WTC11 (cell line): ENCODE measurements at places on chromosomes 6 and 20. TPM values are rescaled to one million over a fixed set of nuclear protein-coding genes. Genes with fewer than 3 reads are reported as not detected.

ULBP3 gene
- 4.0 to 6.0 TPM (median 5.6 TPM) in 3 replicates for total RNA-seq

PI16 gene
- 0.09 to 0.17 TPM in 2 of 3 replicates, not detected in the other for total RNA-seq

PSMB8 gene
- total RNA-seq: 13.8 to 22.0 TPM (median 19.4 TPM) in 3 replicates

CST2 gene
- total RNA-seq: not detected in 3 replicates

SLC22A23 gene
- 33.6 to 38.2 TPM (median 33.8 TPM) in 3 replicates for total RNA-seq

KCNS1 gene
- total RNA-seq: 1.2 to 2.1 TPM (median 2.1 TPM) in 3 replicates

SCRT2 gene
- total RNA-seq: 0.14 to 0.20 TPM (median 0.16 TPM) in 3 replicates

SRSF12 gene
- total RNA-seq: 3.8 to 4.0 TPM (median 3.8 TPM) in 3 replicates

HLA-DPB1 gene
- total RNA-seq: 18.0 to 23.9 TPM (median 21.3 TPM) in 3 replicates

GATA5 gene
- 1.4 to 2.3 TPM (median 1.6 TPM) in 3 replicates for total RNA-seq

OR2J3 gene
- 0.30 TPM in 1 of 3 replicates, not detected in the others for total RNA-seq

ZSCAN23 gene
- 8.7 to 9.3 TPM (median 9.0 TPM) in 3 replicates for total RNA-seq

FAM209B gene
- 0.64 to 1.7 TPM (median 0.68 TPM) in 3 replicates for total RNA-seq

MRPL18 gene
- total RNA-seq: 81.8 to 95.2 TPM (median 83.0 TPM) in 3 replicates

UQCC2 gene
- 65.8 to 105 TPM (median 95.3 TPM) in 3 replicates for total RNA-seq

AFDN gene
- total RNA-seq: 181 to 182 TPM (median 182 TPM) in 3 replicates

DEK gene
- 180 to 204 TPM (median 194 TPM) in 3 replicates for total RNA-seq

PIGU gene
- total RNA-seq: 24.8 to 31.7 TPM (median 28.7 TPM) in 3 replicates
